ENCODE measurements at places on chromosomes 11 and 22.

DNA sequence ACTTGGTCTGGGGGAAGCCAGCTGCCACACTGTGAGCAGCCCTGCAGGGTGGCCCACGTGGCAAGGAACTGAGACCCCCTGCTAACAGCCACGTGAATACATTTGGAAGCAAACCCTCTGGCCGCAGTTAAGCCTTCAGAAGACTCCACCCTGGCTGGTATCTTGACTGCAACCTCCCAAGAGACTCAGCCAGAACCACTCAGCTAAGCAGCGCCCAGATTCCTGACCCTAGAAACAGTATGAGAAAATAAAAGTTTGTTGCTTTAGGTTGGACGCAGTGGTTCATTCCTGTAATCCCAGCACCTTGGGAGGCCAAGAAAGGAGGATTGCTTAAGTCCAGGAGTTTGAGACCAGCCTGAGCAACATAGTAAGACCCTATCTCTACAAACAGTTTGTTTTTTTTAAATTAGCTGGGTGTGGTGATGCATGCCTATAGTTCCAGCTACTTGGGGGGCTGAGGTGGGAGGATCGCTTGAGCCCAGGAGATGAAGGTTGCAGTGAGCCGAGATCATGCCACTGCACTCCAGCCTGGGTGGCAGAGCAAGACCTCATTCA, 8.7 kb downstream of the ZMAT5 start:
- no peak for DNase-seq

GRCh38 chr11:62710001-62710345, 2.5 kb downstream of the GNG3 start:
- DNase-seq, result no peak

- DNase-seq, result no peak
Observed at GRCh38 chr11:14751975-14752407, 108.4 kb downstream of the PDE3B start.

- DNase-seq, result no peak
Observed at GRCh38 chr11:47469361-47470179, 20.6 kb upstream of the RAPSN start.

DNA sequence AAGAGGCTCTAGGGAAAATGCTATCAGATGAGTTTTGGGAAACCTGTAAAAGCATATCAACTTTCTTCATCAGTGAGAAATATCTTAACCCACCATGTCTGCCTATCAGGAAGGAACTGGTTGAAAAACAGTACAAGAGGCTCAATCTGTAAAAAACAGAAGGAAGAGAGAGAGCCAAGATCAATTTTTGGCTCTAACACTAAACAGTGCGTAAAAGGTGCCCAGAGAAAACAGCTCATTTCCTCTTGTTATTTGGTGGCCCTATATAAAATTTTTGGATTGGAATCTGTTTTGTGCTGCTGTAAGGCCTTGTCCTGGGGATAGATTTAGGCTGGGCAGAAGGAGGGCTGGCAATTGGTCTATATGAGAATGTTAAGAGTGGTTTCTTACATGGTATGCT, 12.1 kb downstream of the MS4A2 start:
- DNase-seq, result no peak

DNA sequence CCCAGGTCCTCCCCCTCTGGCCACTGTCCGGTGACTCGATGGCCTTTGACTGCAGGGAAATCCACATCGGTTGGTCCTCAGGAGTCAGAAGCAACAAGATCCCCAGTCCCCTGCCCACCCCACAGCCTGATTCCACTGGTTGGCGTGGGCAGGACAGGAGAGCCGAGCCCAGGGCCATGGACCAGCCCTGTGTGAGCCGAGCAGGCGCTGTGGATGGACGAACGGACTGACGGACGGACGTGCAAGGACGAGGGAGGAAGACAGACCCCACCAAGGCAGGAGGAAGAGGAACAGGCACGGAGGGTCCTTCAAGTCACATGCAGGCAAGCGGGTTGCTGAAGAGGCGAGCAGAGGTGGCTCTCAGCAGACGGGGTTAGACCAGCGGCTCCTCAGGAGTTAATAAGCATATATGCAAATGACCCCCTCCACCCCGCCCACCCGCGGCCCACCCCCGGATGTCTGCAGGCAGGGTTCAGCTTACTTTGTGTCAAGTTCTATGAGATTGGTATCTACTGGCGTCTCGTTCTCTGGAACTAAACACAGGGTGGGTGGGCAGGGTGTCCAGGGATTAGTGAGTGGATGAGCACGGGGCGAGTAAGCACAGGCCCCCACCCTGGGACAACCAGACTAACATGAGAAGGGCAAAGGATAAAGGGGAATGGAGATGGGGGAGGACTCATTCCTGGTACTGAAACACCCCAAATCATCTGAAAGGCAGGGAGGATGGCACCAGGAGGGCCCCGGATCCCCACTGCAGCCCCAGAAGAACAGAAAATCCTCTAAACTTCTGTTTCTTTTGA, 26.8 kb downstream of the TPBGL start:
- DNase-seq, result no peak

- DNase-seq, result no peak
Observed at GRCh38 chr22:41445129-41446056, 1.2 kb downstream of the TOB2 start.
